ENCODE measurements at places on chromosomes 1 and 21.
A peak's percentile ranks its signal among the peaks of the same experiment; 100 is the strongest.

- peak; percentile 29 for DNase-seq
Measured at GRCh38 chr1:111148376-111148881, 8.4 kb downstream of the CEPT1 start.

DNA sequence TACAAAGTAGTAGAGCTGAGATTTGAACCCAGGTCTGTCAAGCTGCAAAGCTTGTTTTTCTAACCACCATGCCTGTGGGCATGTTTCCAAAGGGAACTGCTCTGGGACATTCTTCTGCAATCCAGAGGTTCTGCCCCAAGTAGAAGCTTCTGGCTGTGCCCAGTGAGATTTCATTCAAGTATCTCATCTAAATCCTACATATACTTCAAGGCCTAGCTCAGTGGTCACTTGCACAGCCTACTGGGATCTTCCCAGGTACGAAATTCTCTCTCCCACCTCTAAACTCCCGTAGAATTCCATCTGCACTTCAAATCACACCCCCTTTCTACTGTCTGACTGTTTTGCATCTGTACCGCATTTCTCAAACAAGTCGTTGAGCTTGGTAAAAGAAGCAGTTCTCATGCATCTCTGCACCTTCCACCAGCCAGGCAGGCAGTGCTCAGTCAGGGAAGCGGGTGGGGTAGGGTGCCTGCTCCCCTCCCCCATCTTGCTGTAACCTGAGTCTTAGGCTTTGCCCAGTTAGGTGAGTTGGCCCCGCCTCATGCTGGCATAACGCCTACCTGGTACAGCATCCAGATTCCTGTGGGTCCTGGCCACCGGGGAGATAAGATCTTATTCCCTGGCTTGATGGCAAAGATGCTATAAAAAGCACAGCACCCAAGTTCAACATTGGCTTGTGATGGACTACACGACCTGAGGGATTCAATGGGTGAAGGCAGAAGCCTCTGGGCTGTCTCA lies 13.5 kb downstream of the SLC9A1 start:
- DNase-seq = no peak

GRCh38 chr1:19879661-19880060 lies 2.5 kb upstream of the OTUD3 start:
- no peak for DNase-seq

DNA sequence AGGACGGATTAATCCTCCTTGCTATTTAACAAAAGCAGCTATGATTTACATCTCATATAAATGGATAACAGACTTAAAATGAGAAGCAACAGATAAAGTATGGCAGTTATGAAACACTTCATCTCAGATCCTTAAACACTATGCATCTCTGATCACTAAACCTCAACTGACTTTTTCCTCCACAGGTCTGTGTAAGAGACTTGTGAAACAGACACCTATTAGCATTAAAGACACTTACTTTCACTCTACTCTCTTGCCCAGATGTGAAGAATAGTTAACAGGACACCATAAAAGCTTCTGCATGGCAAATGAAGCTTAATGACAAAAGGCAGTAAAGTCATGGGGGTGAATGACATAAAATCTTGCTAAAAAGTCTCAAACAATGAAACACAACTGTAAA lies 6.2 kb downstream of the LIN9 start:
- DNase-seq = peak; percentile 6

DNA sequence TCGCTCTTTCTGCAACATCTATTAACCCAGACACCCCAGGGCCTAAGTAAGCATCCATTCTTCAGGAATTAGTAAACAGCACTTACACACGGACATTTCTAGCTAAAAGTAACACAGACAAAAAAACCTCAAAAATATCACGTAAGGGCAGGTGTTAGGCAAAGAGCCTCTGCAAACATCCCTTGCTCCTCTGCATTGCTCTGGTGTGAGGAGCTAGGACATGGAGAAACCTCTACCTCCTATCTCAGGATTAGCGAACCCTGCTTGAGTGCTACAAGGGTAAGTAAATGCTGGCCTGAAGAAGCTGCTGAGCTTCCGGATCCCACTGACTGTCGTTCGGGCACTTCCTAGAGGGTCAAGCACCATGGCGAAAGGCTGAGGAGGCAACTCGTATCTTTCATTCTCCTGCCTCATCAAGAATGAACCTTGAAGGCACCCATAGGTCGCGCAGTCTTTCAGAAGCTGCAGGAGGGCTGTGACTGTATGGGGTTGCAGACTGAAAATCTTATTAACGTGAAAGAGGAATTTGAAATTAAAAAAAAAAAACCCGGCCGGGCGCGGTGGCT lies 2.1 kb downstream of the PTGER3 start:
- no peak for DNase-seq

- DNase-seq = no peak
Measured at GRCh38 chr1:209387969-209388329, 195.6 kb upstream of the CAMK1G start.

- DNase-seq = peak; percentile 74
Measured at GRCh38 chr1:230105754-230106625, 39.0 kb downstream of the GALNT2 start.

GRCh38 chr1:64121766-64122385 lies 81.5 kb upstream of the UBE2U start:
- DNase-seq = no peak

- DNase-seq = no peak
Measured at GRCh38 chr1:197093226-197093885, 26.3 kb upstream of the F13B start.

DNA sequence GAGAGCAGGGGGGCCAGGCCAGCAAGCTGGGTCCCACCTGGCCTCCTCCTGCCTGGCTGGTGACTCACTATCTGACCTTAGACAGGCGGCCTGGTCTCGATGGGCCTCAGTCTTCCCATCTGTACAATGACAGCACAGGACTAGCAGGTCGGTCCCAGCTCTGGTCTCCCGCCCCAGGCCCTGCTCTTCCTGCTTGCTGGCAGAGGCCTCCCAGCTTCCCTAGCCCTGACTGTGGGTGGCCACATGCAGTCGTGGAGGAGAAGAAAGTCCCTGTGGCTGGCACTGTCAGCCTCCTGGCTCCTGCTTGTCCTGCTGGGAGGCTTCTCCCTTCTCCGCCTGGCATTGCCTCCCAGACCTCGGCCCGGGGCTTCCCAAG lies 817 bp downstream of the EXTL1 start:
- DNase-seq = no peak
